Neural crest cell (in vitro differentiated cells): ENCODE measurements at places on chromosomes 16 and 17. TPM values are rescaled to one million over a fixed set of nuclear protein-coding genes. Genes with fewer than 3 reads are reported as not detected.

Gene SMIM22
- not detected in 2 replicates for total RNA-seq

Gene MYH2
- 0.05 and 0.37 TPM in 2 replicates for total RNA-seq

GRCh38 chr17:9646546-9646885, 1.2 kb downstream of the USP43 start:
- peaks cover 65% of the 10 kb centered on the region for H3K27me3 ChIP-seq
- peaks cover 22% of the 10 kb centered on the region for H3K4me1 ChIP-seq
- no peak for DNase-seq
- no peak overlapping the region for H3K27ac ChIP-seq

DNA sequence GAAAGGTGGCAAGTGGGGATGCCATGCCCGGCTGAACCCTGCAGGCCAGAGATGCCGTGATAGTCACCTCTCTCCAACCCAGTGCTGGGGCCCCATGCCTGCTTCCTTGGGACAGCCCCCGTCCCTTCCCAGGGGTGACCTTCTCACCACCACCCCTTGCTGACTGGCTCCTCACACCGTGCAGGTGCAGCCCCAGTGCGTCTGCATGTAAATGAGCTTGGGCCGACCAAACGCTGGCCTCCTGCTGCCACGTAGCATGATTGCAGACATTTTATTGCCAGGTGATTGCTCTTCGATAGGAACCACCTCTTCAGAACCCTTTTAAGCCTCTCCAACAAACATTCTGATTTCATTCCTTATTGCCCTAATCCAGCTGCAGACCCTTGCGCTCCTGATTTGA, 32.5 kb downstream of the ASIC2 start:
- DNase-seq: no peak
- H3K27me3 ChIP-seq: peaks cover 45% of the 10 kb centered on the region
- no peaks in the 10 kb centered on the region for H3K4me1 ChIP-seq
- H3K4me3 ChIP-seq: no peak overlapping the region

DNA sequence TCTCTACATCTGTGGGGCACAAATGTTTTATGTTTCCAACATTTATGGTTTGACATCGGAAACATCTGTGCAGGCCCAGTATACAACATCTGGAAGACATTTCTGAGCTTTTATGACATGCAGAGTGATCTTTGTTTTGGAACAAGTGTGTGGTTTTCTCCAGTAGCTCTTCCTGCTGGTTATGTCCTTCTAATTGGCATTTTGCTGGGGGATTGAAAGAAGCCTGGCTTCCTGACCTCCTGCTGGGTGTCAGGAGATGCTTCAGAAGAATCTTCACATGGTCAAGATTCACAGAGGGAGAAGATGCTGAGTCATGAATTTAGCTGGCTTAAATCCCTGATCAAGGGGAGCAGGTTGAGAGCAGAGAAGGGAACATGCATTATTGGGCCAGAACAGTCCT, 279.5 kb upstream of the MYOCD start:
- H3K27ac ChIP-seq: no peak overlapping the region
- H3K4me1 ChIP-seq: no peaks in the 10 kb centered on the region
- no peaks in the 10 kb centered on the region for H3K36me3 ChIP-seq
- no peak overlapping the region for H3K4me3 ChIP-seq

GRCh38 chr17:17467016-17467415, 9.8 kb upstream of the MED9 start:
- DNase-seq: no peak
- peaks cover 33% of the 10 kb centered on the region for H3K27me3 ChIP-seq
- no peak overlapping the region for H3K4me3 ChIP-seq
- H3K4me1 ChIP-seq: peaks cover 7% of the 10 kb centered on the region
- H3K27ac ChIP-seq: no peak overlapping the region
- H3K36me3 ChIP-seq: no peaks in the 10 kb centered on the region

DNA sequence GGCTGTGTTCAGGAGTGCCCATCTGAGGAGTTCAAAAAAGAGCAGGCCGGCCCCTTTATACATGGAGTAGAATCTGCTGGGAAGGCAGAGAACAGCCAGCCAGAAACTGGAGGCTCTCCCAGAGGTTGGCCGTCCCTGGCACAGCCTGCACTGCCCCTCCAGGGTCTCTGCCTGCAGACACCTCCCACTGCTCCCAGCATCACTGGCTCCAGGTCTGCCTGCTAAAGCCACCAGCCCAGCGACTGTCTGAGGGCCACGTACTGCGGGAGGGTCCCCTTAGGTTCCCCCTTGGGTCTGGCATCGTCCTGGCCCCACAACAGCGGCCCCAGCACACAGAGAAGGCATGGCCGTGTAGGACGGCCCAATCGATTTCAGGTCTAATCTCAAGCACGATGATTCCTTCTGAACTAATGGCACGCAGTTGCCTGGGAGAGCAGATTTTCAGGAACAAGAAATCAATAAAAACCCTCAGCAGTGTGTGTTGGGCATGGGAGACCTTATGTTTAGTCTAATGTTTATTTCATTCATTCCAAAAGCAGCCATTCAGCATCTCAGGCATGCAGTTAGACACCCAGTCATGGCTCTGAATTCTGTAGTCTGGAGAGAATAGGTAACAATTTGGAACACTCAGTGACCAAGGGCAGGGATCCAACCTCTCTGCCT, 95.6 kb downstream of the PGS1 start:
- H3K4me3 ChIP-seq: no peak overlapping the region
- H3K4me1 ChIP-seq: no peaks in the 10 kb centered on the region
- no peaks in the 10 kb centered on the region for H3K36me3 ChIP-seq
- no peak for DNase-seq
- no peaks in the 10 kb centered on the region for H3K27me3 ChIP-seq
